Erythroblast (primary cell): ENCODE measurements at places on chromosomes 7 and 10.

DNA sequence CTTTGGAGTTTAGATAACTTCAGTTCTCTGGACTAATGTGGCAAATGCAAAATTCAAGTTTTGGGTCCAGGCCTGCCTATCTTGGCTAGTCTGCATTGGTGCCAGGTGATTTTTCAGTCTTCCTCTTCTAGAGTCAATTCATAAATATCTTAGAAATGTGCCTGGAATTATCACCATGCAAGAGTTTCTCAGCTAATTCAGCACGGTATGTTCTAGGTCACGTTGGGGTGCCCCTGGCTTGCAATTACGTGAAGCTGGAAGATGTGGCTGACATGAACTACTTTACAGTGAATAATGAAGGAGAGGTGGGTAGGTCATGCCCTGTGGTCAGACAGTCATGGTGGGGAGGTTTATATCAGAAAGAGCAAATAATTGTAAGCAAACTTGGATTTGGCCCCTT, 25.0 kb downstream of the ZDHHC6 start:
- no peak for DNase-seq

- no peak for DNase-seq
Observed at GRCh38 chr10:75015442-75015841, 96.0 kb upstream of the SAMD8 start.

DNA sequence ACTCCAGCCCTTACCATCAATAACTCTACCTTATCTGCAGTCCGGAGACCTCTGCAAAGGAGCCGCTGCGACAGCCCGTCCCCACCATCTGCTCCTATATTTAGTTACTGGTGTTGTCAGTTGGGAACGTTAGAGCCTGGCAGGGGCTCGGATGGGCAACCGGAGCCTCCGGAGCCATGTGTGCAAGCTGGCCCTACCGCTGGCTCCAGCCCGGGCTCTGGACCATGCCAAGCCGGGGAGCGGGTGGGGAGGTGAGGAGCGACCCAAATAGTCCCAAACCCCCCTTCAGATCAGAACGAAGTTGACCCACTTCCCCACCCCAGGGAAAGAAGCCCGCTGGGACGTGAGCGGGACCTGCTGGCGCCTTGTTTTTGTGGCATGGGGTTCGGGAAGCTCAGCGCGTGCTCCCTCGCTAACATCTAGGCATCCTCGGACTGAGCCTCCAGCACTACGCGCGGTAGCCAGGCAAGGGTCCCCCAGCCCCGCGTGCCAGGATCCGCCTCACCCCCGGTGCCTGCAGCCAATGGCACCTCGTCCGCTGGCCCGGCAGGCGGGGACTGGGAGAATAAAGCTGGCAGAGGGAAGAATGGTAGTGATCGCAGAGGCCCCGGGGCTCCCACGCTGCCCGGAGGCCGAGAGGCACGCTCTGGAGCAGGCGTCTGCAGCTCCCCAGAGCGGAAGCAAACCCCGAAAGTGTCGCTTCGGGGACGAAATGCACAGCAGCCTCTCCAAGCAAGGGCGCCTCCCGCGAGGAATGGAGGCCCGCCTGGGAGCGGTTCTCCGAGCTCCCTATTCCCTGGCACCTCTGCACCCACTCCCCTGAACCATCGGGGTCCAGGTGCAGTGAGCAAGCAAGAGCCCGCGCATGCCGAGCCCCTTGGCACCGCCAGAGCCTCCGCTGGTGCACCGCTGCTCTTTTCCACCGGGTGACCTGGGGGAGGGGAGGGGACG, 679 bp downstream of the LRRC20 start:
- peak; percentile 53 for DNase-seq

- no peak for DNase-seq
Observed at GRCh38 chr10:12689893-12690292, 311.6 kb downstream of the CCDC3 start.

- no peak for DNase-seq
Observed at GRCh38 chr10:133529576-133529946, 2.4 kb downstream of the CYP2E1 start.

- DNase-seq, result no peak
Observed at GRCh38 chr7:116780966-116781365, 81.4 kb upstream of the CAPZA2 start.

GRCh38 chr7:11848251-11848650, 16.3 kb upstream of the THSD7A start:
- DNase-seq, result no peak

DNA sequence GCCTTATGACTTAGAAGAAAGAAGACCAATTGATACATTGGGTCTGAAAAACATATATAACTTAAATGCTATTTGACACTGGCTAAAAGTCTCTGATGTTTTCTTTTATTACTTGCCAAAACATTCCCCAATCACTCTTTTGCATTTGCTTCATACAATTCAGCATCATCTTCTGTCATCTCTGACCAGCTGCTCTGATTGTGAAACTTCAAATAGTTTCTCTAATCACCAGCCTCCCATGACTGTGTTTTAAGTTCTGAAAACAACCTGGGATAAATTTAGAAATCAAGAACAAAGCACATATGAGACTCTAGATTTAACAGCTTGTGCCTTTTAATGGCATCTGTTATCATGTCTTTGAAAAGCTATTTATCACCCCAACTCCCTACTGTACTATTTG, 208.4 kb upstream of the KCND2 start:
- DNase-seq, result no peak

DNA sequence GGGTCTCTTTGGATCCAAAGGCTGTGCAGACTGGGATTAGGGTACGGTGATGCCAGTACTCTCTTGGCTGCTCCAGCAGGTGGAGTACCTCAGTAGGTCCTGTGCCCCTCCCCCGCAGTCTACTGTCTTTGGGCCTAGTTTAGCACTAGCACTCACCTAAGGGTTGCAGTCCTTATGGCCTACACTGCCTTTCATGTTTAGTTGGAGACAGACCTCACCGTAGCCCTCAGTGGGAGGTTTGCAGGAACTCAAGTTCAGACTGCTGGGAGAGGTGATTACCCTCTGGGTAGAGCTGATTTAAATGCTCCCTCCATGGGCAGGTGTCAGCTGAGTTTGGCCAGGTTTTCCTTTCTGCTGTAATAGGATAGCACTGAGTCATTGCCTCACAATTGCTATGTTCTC, 210.8 kb upstream of the TMEM196 start:
- DNase-seq, result no peak

DNA sequence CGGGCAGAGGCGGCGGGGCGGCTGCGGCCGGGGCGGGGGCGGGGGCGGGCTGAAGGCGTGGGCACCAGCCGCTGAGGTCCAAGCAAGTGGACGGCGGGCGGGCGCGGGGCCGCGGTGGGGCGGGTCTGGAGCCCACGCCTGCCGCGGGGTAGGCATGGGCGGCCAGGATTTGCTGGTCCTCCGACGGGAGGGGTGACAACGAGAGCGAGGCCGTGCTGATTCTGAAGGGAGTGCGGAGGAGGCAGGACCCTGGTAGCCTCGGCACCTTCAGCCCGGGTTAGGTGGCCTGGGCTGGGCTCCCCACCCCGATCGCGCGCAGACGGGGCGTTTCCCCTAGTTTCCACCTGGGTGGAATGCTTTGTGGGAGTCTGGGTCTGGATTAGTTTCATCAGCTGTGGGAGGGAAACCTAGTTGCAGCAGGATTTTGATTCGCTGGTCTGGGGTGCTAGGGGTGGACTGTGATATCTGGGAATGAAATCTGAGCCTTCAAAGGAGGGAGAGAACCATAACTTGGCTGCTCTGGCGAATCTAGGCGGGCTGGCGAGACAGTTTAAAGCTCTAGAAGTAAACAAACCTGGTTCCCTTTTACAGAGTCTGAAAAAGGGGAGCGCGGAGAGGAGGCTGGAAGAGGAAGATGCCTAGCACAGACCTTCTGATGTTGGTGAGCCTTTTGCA, 609 bp downstream of the SGPL1 start:
- peak; percentile 28 for DNase-seq

DNA sequence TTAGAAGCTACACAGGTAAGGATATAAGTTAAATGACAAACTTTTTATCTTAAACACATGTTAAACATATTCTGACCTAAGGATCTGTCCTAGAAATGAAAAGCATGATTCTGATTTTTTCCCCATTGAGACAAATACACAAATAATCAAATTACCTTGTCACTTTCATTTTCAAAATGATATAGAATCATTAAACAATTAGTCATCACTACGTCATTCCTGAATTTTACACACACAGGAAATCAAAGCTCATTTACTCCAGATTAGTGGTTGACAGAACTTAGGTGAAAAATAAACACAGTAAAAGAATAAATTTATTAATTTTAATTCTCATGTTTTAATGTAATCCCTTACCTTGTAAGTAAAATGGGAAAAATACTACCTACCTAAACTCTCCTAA, 89.0 kb downstream of the AASS start:
- DNase-seq, result no peak
